ENCODE measurements at places on chromosomes 2 and 18.

DNA sequence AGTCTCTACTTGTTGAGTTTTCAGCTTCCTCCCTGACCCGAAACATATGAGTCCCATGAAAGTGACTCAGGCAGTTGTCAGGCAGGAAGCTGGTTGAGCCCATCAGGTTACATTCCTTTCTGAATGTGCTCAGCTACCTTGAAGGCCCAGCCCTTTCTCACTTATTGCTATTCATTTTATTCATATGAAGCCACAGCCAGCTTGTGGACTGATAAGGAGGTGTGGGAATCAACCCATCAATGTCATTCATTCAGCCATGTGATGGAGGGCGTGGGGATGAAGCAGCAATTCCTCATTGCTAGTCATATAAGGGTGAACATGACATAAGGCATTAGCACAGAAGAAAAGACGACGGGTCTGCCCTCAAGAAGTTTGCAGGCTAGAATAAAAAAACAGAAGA is 5.3 kb upstream of the VPS4B start:
- DNase-seq = peak; percentile 29

GRCh38 chr2:197601726-197602125 is 73.7 kb downstream of the RFTN2 start:
- DNase-seq = no peak

DNA sequence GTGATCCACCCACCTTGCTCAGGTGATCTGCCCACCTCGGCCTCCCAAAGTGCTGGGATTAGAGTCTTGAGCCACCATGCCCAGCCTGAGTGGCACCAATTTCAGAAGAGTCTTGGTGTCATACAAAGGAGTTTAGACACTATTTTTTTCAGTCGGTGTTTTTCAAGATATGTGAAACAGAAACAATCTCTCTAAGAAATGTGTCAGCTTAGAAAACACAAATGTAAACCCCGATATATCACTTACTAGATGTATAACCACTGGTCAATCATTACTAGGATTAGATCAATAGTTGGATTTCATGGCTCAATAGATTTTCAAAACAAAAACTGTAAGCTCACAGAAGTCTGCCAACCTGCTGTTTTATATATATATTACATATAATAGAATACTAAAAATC is 67.2 kb upstream of the FRZB start:
- no peak for DNase-seq

GRCh38 chr2:83991992-83992391 is 467.1 kb downstream of the SUCLG1 start:
- DNase-seq = no peak

GRCh38 chr2:107687073-107687472 is 139.6 kb upstream of the RGPD4 start:
- no peak for DNase-seq

DNA sequence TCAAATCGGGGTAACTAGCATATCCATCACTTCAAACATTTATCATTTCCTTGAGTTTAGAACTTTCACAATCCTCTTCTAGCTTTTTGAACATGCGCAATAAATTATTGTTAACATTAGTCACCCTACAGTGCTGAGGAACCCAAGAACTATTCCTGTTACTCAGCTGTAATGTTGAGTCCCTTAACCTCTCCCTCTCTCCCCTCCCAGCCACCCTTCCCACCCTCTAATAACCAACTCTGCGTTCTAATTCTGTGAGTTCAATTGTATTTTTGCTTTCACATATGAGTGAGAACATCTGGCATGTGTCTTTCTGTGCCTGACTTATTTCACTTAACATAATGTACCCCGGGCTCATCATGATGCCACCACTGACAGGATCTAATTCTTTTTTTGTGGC is 78.6 kb upstream of the RANBP2 start:
- no peak for DNase-seq

- no peak for DNase-seq
Observed at GRCh38 chr18:31149351-31149750, 13.3 kb downstream of the DSC1 start.

- DNase-seq = no peak
Observed at GRCh38 chr2:213157242-213157641, 5.8 kb upstream of the IKZF2 start.

- DNase-seq = no peak
Observed at GRCh38 chr2:99861376-99861760, 281.0 kb downstream of the AFF3 start.

DNA sequence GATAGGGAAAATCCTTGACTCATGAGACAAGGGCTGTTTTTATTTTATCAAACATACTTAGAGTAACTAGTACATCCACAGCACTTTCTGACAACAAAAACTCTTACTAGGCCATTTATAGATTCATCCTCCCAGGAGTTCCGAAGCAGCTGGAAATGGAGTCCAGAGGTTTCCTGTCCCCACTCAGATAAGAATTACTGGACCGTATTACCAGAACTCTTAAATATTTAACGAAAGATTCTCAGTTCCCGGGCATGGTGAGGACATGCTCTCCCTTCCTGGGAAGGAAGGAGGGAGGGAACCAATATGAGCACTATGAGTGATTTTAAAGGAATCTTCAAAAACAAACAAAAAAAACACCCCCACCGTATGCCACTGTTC is 41.2 kb downstream of the AKAIN1 start:
- no peak for DNase-seq

GRCh38 chr2:20176760-20177159 is 48.2 kb downstream of the SDC1 start:
- DNase-seq = no peak

DNA sequence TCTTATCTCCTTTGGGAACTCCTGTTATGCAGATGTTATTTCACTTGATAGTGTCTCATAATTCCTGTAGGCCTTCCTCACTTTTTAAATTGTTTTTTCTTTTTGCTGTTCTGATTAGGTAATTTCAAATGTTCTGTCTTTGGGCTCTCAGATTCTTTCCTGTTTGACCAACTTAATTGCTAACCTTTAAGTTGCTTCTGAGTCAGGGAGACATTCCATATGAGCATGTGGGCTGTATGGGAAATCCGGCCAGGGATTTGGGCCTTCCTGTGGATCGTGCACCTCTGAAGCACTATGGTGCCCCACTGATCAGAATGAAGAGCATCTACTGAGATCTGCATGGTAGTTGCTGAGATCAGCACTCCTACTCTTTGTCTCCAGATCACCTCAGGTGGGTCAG is 44.7 kb upstream of the REEP1 start:
- DNase-seq = no peak

- no peak for DNase-seq
Observed at GRCh38 chr18:76167410-76167809, 327.6 kb downstream of the ZNF516 start.

DNA sequence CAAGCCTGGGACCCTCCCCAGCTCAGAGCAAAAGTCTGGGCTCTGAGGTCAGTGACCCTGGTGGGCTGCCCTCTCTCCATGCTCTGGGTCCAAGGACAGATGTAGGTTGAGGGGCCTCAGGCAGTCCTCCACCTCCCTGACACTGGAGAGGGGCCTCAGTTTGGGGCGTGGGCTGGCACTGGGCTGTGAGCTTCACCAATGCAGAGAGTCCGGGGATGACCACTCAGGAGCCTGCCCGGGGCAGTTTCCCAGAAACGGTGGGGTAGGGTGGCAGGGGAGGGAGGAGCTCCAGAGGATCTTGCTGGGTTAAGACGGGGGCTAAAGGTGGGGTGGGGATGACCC is 40.5 kb upstream of the SMAD7 start:
- DNase-seq = no peak

DNA sequence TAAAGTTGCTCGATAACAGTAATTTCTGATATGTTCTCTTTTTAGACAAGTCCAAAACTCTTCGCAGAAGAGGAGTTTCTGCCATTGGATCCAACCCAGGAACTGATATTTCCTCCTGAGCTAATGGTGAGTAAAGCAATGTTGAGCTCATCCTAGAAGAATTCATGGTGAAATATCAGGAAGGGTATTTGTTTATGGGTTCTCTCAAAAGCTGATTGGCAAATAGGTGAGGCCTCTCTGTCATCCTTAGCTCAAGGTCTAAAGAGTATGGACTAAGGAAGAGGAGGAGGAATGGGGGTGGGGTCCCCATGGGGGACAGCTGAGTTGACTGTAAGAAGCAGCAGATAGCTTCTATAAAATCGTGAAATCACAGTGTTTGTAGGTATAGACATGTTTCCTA is 18.2 kb downstream of the AOX1 start:
- DNase-seq = no peak

DNA sequence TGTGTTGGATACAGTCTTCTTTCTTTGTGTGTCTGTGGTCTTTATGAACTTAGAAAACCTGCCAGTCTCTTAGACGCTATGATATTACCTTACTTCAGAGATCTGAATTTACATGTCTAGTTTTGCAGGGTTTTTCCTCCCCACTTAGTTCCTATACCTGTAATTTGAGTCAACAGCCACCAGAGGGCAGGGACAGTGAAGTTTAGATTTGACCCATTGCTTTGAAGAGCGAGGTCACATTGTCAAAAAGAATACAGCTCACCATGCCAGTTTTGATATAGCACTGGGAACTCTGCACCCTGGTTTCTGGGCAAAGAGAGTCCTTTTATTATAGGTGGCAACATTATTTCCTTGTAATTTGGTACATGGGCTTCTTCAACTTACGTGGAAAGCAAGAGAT is 102.3 kb downstream of the MAPK4 start:
- no peak for DNase-seq

DNA sequence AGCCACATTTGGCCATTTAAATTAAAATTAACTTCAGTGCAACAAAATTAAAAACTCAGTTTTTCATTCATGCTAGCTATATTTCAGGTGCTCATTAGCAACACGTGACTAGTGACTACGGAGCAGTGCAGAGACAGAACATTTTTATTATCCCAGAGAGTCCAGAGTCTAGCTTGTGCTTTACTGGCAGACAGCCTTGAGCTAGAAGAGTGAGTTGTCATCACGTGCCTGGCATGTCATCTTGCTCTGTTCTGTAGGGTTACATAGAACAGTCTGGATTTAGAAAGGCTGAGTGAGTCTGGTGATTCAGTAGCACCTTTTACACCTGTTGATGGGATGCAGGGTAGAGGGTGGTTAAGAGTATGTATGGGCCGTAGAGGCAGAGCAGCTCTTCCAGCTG is 136.9 kb upstream of the IL1R2 start:
- DNase-seq = no peak

DNA sequence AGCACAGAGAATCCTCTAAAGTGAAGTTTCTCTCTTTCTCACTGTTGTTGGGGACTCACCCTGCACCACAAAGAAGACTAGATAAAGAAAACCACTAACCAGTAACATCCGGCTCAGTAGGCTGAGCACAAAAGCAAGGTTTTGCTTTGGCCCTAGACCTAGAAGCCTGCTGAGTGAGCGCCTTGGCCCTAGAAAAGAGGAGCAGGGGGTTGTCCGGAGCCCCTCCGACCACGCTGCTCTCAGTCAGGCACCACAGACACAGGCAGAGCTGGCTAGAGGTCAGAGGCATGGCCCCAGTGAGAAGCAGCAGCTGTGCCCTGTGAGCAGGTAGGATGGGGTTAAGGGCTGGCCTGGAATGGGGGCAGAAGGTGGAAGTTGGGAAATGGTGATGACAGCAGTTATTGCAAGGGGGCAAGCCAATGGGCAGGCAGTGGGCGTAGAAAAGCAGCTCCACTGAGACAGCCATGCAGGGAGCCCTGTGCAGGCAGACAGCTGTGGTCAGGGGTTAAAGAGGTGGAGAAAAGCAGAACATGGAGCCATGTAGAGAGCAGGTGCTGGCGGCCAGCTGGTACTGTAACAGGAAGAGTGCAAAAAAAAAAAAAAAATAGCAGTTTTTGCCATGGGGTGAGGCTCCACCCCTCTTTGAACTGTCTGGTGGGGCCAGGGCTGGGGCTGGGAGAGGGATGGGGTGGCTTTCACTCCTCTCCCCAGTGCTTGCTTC is 36.9 kb upstream of the SLC14A1 start:
- DNase-seq = peak; percentile 66

GRCh38 chr2:6506859-6507258 is 358.8 kb downstream of the CMPK2 start:
- DNase-seq = no peak

GRCh38 chr2:239726091-239726591 is 299.0 kb downstream of the NDUFA10 start:
- no peak for DNase-seq

DNA sequence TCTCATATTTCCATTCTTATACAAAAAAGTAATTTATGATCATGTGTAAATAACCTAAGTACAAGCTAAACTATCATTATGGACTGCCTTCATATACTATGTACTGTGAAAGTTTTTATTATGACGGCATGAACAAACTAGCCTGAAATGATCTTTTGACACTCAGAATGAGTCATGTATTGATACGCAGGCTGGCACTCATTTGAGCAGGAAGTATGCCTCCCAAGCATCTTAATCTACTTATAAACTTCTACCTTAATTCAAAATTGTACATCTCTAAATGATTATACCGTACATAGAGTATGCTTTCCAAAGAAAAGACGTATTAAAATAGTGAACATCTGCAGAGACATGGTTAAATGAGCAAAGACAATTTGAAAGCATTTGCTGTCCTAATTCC is 207.1 kb upstream of the SPOPL start:
- DNase-seq = no peak

DNA sequence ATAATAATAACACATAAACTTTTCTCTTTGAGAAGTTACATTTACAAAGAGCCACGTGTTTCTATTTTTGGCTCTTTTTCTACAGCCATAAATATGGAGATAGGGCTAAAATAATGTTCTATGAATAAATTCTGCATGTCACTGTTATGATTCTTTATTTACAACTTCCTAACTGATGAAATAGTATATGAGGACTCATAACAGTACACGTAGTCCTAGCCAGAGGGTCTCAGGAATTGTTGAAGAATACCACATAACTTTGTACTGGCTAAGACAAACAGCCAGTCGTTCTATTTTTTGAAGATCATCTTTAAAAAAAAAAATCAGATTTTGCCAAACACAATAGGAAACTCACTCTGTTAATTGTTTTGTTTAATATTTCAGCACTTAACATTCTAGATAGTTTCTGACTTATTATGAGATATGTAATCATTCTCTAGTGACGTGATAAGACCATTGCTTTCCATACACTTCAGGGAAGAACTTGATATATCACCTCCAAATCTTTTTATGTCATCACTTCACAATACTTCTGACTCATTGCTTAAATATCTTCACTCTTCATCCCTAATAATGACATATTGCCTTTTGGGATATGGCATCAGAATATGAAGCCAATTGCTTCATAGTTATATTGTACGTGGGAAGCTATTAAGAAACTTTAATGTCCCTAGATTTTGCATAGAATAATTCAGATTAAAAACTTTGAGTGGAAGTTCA is 256.1 kb downstream of the XIRP2 start:
- DNase-seq = no peak

GRCh38 chr2:75020476-75020875 is 62.0 kb downstream of the POLE4 start:
- DNase-seq = no peak
